NCI-H1092 (cell line): ENCODE measurements at places on chromosomes 13 and 19.

GRCh38 chr13:50708461-50708860, 135.0 kb downstream of the DLEU7 start:
- DNase-seq, result no peak

DNA sequence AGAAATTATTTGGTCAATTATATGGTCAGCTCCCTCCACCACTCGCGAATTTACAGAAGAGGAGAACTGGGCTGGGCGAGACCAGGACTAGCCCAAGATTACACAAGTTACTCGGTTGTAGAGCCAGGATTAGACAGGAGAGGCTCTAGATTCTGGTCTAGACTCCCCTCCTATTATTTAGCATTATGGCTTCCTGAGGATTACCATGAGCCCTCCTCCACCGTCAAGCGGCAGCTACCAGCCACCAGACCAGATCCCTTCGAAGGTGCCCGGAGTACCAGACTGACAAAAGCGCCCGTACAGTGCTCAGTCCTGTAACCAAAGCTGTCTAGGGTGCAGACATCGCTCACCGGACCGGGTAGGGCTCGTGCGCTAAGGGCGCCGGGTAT, 497 bp upstream of the MLNR start:
- DNase-seq, result no peak

DNA sequence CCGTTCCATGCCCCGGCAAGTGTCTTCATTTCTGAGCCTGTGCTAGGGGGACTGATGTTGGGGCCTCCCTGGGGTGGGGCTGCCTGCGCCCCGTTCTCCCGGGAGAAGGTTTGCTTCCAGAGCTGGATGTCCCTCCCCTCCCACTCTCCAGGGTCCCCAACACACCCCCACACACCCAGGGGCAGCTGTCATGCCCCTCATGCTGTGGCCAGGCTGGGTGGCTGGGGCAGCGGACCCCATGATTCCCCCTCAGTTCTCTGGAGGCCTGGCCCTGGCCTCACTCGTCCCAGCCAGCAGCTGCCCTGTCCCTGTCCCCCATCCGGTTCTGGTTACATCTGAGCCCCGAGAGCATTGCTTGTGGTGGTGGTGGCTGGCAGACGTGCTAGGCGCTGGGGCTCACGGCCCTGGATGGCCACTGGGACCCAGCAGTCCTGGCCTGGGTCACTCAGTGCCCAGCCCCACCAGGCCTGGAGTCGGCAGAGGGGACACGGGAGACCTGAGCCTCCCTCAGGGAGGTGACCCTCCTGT, 184.8 kb downstream of the KDM4B start:
- no peak for DNase-seq

- DNase-seq, result no peak
Measured at GRCh38 chr19:45623984-45624383, 15.2 kb downstream of the EML2 start.

- DNase-seq, result no peak
Measured at GRCh38 chr19:3737487-3738205, 23.8 kb downstream of the APBA3 start.

GRCh38 chr13:98710521-98710920, 42.0 kb downstream of the SLC15A1 start:
- DNase-seq, result no peak

DNA sequence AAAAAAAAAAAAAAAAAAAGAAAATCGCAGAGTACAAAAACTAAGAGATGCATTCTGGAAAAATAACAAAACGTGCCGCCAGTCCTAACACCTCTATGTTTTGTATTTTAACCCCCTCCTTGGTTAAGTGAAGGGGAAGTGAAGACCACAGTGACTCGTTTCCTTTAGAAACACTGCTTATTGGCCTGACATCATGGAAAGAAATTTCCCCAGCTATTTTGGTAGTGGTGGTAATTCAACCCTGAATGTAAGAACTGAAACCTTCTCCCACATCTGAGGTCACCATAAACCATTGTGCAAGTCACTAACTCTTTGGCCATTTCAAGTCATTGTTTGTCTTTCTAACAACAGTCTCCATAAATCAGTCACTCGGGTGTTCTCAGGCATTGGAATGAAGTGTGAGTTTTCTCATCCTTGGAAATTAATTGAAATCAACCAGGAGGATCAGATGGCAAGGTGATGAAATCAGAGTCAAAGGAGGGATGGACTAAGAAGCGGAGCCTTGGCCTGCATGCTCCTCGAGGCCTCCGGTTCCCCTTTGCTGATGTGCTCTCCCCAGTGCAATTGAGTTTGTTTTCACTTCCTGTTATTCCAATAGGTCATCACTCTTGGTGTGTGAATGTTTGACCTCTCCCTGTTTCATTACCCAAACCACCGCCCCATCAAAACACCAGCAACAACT, 443.9 kb downstream of the FGF9 start:
- DNase-seq, result no peak

- no peak for DNase-seq
Measured at GRCh38 chr13:110562036-110562597, 595 bp upstream of the RAB20 start.

GRCh38 chr13:98476538-98476966, 100.4 kb downstream of the STK24 start:
- no peak for DNase-seq

- DNase-seq, result no peak
Measured at GRCh38 chr13:41302743-41303142, 8.3 kb upstream of the NAA16 start.

DNA sequence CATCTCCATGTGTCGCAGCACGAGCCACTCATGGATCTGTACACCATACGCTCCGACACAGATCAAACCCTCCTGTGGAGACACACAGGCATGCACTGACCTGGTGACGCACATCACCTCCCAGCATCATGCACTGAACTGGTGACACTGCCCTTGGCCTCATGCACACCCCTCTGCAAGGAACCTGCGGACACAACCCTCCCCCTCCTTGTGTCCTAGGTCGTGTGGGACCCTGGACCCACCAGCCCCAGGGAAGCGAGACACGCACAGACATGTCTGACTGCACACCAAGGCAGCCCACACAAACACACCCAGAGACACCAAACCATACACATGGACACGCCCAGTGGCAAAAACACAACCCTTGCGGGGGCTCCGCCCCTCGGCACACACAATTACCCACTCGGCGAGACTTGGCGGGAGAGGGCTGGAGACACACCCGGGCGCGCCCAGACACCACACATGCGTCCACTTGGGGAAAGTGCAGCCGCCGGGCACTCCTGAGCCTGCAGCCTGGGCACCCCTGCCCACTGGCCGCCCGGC, 2.0 kb upstream of the KCNN4 start:
- no peak for DNase-seq

DNA sequence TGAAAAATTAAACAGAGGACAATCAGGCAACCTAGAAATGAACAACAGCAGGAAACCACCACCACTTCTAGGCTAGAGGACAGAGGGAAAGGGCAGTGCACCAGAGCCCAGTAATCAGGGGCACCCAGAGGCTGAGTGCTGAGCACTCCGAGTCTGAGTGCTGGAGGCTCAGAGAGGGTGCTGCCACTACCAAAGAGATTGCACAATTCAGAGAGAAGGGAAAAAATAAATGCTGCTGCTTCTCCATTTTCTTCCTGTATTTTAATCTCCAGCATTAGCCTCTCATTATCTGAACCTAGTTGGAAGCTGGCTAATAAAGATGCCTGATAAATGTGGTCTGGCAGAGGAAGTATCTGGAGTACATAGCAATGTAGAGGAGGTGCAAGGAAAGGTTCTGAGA, 11.8 kb upstream of the ZNF175 start:
- DNase-seq, result no peak

- DNase-seq, result no peak
Measured at GRCh38 chr19:21638776-21639175, 128.6 kb downstream of the ZNF100 start.

- no peak for DNase-seq
Measured at GRCh38 chr13:96539791-96540190, 449.9 kb downstream of the HS6ST3 start.

DNA sequence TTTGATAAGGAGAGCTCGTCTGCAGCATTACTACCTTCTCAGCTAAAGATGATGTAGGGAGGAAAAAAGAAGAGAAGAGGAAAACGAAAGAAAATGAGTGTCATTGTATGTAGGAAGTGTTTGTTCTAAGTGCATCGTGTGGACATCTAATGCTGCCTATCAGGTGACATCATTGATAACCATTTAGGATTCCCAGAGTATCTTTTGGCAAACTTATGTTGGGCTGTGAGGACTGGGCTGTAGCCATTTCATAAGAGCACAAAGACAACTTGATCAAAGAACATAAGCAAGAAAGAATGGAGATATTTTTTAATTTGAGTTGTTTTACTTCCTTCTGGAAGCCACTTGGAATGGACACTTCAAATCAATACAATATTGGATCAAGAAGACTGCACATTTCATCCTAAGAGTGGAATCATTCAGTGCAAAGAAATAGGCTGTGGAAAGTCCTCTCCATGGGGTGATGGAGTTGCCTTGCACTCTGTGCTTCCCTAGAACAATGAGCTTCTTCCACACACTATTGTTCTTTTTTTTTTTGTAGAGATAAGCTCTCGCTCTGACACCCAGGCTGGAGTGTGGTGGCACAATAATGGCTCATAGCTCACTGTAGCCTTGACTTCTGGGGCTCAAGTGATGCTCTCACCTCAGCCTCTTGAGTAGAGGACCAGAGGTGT, 52.4 kb upstream of the UBL3 start:
- DNase-seq, result no peak

DNA sequence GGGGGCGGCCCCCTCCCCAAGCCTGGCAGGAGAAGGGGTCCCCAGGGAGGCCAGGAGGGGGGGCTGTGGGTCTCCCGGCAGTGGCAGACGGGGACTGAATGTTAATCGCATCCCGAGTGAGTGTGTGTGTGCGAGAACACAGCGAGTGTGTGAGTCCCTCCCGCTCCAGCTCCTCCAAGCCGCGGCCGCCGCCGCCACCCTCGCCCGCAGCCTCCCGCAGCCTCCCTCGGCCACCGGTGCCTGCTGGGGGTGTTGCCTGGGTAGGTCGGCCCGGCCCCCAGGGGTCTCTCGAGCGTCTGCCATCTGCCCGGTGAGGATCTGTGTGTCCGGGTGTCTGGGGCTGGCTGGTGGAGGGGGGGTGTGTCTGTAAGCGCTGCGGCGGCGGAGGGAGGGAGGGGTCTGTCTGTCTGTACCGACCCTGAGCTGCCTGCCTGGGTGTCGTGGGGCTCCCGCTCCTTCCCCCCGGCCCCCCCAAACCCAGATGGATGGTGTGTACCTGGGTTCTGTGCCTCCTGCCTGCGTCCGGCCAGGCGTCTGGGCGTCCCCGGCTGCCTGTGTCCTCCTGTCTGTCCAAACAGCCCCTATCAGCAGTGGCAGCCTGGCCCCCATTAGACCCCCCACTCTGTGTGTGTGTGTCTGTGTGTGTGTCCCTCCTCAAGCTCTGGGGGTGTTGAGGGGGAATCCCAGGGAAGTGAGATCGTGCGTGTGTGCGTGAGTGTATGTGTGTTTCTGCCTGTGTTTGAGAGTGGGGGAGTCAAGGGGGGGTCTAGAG, at the start of gene GRIN2D:
TSS of gene GRIN2D (plus strand) at position 110 of the 772 bp plus-strand sequence. CDS start 4,725 bp downstream, outside the sequence.
- DNase-seq, result no peak

- no peak for DNase-seq
Measured at GRCh38 chr13:27415116-27415515, 9.3 kb upstream of the GTF3A start.

DNA sequence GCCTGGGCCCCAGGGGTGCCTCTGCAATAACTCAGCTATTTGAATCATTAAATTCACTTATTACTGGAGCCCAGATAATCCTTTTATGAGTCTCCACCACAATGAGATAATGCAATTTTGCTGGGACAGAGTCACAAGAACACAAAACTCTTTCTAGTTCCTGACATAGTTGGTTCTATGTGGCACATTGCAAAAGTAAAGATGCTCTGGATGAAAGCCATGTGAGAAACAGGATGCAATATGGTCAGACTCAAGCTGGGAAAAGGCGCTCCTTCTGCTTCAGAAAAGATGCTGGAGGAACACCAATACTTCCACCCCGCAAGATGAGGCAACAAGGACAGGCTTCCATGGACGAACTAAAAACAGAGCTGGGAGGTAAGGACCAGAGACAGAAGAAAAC, 5.7 kb downstream of the ANKRD27 start:
- no peak for DNase-seq

GRCh38 chr13:80437231-80437630, 96.3 kb upstream of the SPRY2 start:
- DNase-seq, result no peak

GRCh38 chr13:110572778-110573118, 11.2 kb upstream of the RAB20 start:
- DNase-seq, result no peak

DNA sequence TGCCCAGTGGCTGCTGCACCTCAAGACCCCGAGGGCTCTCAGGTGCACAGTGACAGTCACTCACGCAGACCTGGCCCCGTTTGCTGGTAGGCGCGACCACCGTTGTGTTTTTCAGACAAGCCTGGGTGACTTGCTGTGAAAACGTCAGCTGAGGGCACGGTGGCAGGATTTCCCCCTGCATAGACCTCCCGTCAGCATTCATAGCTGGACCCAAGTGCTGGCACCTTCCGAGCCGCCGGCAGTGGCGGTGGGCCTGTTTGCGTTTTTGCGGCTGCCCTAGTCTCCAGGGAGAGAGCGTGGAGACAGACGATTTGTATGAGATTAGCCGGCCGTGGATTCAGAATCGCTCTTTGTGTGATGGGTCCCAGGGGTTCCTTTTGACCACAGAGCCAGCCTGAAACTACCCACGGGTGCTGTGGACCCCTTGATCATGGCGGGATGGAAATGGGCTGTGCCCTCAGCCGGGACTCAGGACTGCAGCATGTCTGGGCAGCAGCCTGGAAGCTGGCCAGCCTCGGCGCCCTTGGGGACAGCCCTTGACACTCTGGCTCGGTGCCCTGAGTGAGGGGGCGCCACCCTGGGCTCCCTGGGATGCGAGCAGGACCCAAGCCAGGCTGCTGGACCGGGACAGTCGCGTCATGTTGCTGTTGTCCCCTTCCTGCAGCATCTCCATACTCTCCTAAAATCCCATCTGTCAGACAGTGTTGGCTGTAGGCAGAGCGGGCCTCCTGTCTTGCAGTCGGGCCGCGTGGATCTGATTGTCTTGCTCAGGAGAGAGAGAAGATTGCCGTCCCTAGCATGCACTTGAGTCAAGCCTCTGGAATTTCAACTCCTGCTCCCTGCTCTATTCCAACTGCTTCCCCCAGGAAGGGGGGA, 8.6 kb downstream of the KDM4B start:
- DNase-seq, result no peak

GRCh38 chr13:111099290-111099689, 15.8 kb upstream of the ARHGEF7 start:
- no peak for DNase-seq

GRCh38 chr13:113207890-113208420, 514 bp downstream of the PCID2 start:
- DNase-seq, result no peak

DNA sequence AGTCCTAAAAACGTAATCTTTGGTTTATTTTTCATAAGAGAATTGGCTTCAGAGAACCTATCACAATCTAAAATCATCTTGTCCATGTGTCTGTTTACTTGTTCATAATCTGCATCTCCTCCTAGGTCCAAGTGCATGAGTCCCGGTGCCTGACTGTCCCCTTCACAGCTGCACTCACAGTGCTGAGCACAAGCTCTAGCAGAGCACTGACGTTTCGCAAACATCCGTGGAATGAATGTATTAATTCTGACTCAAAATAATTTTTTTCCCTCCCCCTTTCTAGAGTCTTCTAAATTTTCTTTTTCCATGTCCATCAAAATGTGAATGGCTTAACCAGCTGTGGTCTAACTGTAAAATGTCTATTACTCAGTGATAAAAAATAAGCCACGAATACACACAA, 245.5 kb upstream of the TSHZ3 start:
- DNase-seq, result no peak

- DNase-seq, result no peak
Measured at GRCh38 chr19:29674374-29675119, 9.3 kb downstream of the PLEKHF1 start.

GRCh38 chr19:10921910-10922637, 6.4 kb downstream of the YIPF2 start:
- no peak for DNase-seq
